ENCODE measurements at places on chromosomes 3 and 15.

- DNase-seq, result no peak
Observed at GRCh38 chr3:127646501-127647046, 17.6 kb downstream of the PODXL2 start.

GRCh38 chr3:196519718-196520082 is 4.6 kb upstream of the SMCO1 start:
- DNase-seq, result no peak

- DNase-seq, result no peak
Observed at GRCh38 chr15:45616901-45617323, 17.9 kb upstream of the SQOR start.

GRCh38 chr3:164657631-164658030 is 420.7 kb downstream of the SI start:
- DNase-seq, result no peak

GRCh38 chr15:80321853-80322252 is 69.8 kb upstream of the CTXND1 start:
- DNase-seq, result no peak

DNA sequence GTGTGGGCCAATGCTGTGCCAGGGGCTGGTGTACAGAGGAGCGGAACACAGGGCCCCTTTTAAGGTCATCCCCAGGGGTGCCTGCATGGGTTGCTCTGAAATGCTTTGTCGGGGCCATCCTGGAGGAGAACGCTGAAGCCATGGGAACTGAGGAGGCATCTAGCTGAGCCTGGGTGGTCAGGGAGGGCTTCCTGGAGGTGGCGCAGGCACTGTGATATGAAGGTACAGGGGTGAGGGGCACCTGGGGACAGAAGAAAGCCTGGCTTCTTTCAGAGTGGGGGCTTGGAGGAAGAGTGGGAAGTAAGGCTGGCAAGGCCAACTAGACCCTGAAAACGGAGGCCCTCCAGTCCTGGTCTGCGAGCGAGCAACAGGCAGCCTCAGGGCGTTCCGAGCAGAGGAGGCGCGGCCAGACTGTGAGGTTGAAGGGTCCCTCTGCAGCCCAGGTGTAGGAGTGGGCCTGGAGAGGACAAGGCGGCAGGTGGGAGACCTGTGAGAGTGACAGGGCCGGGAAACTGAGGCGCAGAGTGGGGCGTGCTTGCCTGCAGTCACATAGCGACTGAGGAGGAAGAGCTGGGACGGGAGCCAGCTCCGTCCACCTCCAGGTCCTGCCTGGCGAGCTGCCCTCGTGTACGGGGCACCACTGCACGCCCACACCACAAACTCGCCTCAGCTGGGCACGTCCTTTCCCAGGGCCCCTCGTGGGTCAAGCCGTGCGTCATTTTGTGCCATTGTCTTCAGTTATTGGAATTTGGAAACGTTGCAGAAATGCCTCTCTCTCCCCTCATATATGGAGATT is 4.1 kb downstream of the FBLN2 start:
- no peak for DNase-seq

GRCh38 chr15:40327457-40327856 is 4.0 kb downstream of the INAFM2 start:
- DNase-seq, result no peak

DNA sequence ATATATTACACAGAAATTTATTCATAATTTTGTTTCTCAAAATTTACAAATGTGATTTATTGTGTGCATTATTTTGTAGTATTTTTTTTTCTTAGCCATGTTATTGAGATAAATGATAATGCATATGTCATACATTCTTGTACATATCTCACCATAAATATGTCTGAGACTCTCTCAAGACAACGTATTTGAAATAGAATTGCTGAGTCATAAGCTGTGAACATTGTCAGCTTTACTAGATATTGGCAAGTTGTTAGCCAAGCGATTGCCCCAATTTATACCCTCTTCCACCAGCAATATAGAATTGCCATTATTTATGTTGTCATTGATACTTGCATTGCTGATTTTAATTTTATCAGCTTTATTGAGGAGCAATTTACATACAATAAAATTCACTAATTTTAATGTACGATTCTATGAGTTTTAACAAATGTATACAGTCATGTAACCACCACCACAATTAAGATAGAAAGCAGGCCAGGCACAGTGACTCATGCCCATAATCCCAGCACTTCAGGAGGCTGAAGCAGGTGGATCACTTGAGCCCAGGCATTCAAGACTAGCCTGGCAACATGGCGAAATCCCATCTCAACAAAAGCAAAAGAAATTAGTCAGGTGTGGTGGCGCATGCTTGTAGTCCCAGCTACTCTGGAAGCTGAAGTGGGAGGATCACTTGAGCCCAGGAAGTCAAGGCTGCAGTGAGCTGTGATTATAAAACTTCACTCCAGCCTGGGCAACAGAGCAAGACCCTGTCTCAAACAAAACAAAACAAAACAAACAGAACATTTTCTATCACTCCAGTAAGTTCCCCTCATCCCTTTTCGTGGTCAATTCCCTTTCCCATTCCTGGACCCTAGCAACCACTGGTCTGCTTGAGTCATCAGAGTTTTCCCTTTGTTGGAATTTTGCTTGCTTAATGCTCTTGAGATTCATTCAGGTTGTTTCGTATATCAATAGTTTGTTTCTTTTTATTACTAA is 373.1 kb downstream of the MFSD1 start:
- DNase-seq, result no peak

- DNase-seq, result no peak
Observed at GRCh38 chr3:151576511-151577137, 115.8 kb upstream of the IGSF10 start.

- DNase-seq, result no peak
Observed at GRCh38 chr3:4340411-4341335, 37.5 kb downstream of the SETMAR start.

DNA sequence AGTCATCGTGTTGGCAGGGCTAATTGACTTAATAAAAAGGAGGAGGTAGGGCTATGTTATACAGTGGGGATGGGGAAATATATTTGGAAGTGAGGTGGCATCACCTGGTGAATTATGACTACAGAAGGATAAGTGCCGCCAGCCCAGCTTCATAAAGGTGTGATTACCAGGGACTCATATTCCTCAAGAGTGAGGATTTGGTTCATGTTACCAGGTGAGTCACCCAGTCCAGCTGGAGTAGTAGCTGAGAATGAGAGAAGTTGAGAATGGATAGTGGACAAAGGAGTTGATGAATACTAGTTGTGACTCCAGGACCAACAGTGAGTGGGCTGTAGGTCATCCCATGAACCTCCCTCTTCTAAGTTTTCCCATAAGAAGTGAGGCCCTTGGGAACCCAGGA is 143.0 kb upstream of the GALNT15 start:
- DNase-seq, result no peak

DNA sequence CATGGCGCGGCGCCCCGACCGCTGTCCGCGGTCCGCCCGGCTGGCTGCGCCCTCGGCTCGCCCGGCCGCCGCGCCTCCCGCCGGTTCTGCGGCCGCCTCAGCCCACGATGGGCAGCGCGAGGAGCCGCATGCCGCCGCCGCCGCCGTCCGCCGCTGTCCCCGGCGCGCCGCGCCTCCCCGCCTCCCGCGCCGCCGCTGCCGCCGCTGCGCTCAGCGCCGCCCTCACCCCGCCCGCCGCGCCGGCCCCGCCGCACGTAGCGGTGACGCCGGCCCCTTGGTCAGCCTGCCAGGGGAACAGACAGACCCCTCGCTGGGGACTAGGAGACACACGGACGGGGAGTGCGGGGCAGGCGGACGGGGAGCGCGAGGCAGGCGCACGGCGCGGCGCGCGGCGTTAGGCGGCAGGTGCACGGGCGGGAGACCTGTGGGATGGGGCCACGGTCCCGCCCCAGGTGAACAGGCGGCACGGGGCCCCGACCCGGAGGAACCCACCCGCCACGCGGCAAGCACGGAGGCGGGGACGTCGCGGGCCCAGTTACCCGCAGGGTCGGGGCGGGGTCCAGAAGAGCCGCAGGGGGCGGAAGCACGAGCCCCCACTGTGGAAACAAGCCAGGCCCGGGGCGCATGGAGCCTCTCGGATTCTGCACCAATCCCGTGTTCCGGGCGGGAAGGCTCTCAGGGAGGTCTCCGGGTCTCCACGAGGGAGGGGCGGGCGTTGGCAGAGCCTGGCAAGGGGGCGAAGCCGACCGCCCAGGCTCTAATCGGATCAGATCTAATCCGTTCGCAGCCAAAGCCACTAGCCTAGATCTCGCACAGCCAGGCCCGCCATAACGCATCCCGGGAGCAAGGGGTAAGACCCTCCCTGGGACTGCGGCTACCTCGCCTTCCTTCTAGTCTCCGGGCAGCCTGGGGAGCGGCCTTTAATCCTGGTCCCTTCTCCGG is at the start of gene CSPG5:
CSPG5 (minus strand) TSS at position 175 of the 942 bp plus-strand sequence; CDS start at position 3, 172 bp downstream.
- peak; percentile 9 for DNase-seq

All from stimulated activated CD8-positive, alpha-beta memory T cell treated with anti-CD3 and anti-CD28 coated beads, Interleukin-4, amount 100 ng/mL, for 24 hours (primary cell).